ENCODE measurements at places on chromosomes 1 and 21.
A peak's percentile ranks its signal among the peaks of the same experiment; 100 is the strongest.

DNA sequence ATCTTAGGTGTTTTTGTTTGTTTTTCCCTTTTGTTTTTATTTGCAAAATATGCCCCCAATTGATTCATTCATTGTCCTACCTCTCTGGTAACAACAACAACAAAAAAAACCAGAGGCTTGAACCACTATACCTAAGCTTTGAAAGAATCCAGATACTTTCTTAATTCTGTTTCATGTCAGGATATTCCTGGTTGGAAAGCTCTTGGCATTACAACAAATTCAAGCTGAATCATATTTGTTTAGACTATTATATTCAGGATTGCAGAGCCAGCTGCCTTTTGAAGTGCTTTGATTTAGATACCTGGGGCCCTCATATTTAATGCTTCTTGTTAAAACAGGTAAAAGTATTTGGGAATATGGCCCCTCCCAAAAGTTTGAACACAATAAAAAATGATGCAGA lies 22.9 kb upstream of the ZNF326 start:
- DNase-seq: no peak

- DNase-seq: no peak
Observed at GRCh38 chr1:35559317-35559944, 1.8 kb downstream of the NCDN start.

DNA sequence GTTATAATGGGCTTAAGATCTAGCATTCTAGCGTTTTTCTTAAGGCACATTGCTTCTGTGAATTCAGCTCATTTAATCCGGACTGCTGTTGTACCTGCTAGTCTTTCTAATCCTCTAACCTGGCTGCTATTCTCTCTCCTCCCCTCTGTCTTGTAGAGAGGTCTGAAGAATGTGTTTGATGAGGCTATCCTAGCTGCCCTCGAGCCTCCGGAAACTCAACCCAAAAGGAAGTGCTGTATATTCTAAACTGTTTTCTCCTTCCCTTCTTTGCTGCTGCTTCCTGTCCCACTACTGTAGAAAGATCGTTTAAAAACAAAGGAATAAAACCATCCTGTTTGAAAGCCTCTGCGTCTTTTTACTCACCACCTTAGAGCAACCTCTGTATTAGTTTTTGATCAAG lies 37.3 kb downstream of the CDC42 start:
- no peak for DNase-seq

GRCh38 chr1:247419336-247419735 lies 3.4 kb downstream of the NLRP3 start:
- DNase-seq: no peak

- peak; percentile 31 for DNase-seq
Observed at GRCh38 chr1:110630839-110631663, 24.9 kb upstream of the KCNA2 start.

DNA sequence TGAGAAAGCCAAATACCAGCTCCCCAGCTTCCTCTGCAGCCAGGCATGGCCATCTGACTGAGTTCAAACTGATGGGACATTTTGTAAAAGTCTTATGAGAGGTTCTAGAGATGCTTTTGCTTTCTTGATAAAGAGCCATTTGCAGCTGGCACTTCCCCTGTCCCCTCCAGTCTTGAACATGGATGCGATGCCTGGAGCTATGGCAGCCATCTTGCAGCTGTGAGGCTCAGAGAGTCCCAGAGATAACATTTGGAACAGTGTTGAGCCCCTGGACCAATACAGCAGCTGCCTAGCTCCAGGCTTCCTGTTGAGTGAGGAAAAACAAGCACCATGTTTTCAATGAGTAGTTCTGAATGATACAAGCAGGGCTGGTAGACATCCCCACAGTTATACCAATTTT lies 13.8 kb downstream of the CDCP2 start:
- no peak for DNase-seq

DNA sequence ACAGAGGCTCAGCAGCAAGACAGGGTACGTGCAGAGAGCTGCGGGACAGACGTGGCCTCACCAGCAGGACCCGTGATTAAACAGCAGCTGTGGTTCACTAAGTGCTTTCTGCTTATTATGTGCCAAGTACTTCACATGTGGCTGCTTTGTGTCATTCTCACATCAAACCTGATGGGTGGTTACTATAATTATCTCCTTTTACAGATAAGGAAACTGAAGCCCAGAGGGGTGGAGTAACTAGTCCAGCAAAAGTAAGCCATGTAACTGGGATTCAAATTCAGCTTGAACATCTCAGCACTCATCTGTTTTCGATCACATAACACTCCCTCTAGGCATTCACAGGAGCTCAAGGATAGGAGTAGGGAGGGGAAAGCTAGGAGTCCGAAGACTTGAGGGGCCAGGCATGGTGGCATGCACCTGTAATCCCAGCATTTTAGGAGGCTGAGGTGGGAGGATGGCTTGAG lies 50.8 kb upstream of the CLIC4 start:
- DNase-seq: no peak

- no peak for DNase-seq
Observed at GRCh38 chr1:226135709-226136108, 50.8 kb downstream of the ACBD3 start.

- DNase-seq: no peak
Observed at GRCh38 chr21:44972301-44972814, 32.5 kb downstream of the SLX9 start.

GRCh38 chr21:38929142-38929541 lies 123.4 kb downstream of the ETS2 start:
- no peak for DNase-seq

- no peak for DNase-seq
Observed at GRCh38 chr1:177341773-177342172, 171.0 kb downstream of the BRINP2 start.

GRCh38 chr1:119294722-119295121 lies 73.9 kb upstream of the HAO2 start:
- no peak for DNase-seq

DNA sequence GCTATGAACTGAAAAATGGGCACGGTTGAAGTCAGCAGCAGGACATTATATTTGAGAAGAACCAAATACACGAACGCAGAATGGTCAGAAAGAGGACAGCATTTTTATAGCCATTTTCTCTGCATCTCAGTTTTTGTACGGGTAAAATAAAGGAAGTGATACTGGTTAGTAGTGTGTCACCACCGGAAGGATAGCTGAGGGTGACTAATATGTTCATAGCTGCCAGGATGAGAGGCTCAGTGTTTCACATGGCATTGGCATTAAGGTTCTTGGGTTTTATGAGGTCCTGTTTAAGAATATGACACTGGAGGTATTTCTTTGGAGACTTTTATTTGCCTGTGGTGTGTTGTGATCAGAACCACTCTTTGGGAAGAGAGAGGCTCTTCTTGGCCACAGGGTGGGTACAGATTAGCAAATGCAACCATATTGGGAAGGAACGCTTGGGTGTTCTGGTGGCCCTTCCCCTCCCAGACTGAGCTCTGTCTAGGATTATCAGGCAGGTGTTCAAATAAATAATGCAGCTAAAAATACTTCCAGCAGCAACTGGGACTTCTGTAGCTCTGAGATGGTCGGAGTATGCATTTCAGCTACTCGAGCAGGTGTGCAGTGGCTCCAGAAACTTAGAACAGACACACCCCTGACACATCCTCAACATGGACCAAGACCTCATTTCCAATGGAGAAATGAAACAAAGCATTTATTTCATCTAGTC lies 158.2 kb downstream of the PBX1 start:
- DNase-seq: no peak

DNA sequence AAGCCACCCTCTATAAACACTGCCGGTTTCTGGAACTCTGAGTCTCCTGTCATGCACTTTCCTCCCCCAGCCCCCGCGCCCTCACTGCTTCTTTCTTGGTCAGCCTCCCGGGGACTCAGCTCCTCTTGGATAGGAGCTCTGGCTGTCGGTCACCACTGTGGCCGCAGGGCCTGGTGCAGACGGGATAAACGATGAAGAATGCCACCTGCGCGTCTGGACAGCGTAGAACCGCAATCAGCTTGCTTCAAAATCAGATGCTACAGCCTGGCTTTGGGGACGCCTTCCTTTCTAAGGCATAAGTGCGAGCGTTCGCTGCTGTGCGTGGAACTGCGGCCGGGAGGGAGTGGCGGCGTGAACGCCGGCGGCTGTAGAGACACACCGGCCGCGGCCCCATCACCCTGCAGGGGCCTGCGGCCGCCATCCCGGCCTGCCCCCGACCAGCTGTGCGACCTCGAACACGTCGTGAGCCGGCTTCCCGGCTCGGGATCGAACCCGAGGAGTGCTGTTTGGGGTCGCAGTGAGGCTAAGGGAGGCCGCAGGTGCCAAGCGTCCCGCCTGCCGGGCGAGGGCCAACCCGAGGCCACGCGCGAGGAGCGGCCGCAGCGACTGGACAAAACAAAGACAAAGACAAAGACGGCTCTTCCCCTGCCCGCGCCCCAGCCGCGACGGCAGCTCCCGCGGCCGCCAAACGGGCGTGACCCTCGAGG lies 688 bp downstream of the PTTG1IP start:
- DNase-seq: no peak

DNA sequence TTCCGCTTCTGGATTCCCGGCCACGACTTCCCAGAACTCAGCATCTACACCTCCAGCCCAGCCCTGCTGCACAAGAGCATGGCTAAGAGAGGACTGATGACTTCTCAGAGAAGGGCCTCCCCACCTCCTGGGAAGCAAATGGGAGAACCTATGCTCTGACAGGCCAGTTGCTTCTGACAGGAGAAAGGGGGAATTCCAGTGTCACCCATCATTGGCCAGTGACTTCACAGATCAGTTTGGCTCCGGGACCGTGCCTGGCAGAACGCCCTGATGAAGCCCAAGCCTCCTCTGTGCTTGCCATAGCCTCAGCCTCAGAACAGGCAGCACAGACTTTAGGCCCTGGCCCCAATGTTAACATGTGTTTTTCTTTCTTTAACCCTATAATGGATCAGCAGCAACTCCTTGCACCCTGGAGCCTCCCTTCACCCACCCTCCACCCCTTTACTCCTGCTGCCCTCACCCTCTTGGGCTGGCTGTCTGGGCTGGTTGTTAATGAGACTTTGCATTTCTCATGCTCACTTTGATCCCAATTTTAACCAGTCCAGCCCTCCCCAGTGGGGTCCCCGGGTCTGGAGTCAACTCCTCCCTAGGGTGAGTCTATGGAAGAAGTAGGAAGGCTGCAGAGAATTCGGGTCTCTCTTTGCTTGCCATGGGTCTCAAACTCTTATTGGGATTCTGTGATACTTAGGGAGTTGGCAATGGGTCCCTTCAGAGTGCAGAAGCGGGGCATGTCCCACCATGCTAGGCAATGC lies 42.7 kb upstream of the SLC30A1 start:
- no peak for DNase-seq

GRCh38 chr1:19756480-19756879 lies 43.2 kb downstream of the TMCO4 start:
- DNase-seq: no peak

- no peak for DNase-seq
Observed at GRCh38 chr1:237152506-237153335, 110.7 kb downstream of the RYR2 start.

- DNase-seq: no peak
Observed at GRCh38 chr1:178498896-178499675, 2.3 kb upstream of the CLEC20A start.

Data from fibroblast of the conjunctiva (primary cell).